ENCODE measurements at places on chromosomes 16 and 17. TPM values are rescaled to one million over a fixed set of nuclear protein-coding genes. Genes with fewer than 3 reads are reported as not detected.

The C17orf100 gene
- 0.63 TPM for total RNA-seq

DNA sequence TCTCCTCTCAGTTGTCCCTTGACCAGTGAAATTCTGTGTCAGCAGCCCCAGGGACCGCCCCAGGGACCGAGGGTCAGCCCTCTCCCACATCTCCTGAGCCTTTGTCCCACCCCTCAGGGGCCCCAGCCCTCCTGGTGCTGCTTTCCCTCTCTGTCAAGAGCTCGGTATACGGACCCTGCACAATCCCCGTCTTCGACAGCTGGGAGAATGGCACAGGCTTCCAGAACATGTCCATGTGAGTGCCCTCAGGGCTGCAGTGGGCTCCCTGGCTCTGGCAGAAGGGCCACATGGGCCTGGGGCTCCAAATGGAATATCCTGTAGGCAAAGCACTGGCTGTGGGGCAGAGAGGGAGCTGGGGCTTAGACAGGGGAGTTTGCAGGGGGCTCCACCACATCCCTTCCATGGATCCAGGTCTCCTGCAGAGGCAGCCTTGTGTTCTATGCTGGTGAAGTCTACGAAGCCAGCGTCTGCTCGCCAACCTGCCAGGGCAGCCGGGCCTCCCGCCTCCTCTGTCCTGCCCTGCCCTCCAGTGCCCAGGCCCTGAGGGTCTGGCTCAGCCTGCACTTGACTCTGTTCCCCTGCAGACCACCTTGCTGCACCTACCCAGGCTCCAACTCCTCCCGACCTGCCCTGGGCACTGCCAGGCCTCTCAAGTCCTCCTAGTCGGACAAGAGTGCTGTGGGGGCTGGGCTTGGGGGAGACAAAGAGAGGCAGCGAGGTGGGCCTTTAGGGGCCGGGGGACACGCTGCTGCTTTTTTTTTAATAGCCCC lies 28.0 kb downstream of the ADGRG5 start:
- DNase-seq, result no peak

DNA sequence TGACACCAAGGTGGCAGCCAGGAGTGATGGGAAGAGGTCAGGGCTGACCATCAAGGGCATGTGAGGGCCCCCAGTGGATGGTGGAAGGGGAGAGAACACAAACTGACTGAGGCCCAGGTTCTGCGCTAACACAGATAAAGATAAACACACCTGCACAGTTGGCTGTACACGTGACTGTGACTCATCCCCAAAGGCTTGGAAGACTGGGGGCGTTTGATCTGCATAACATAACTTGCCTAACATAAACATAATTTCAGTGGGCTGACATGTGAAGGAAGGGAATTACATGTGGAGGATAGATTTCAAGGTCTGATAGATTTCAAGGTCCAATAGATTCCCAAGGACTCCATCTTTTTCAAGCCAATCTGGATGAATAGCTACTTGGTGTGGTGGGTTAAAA lies 100.9 kb upstream of the TNRC6C start:
- no peak for DNase-seq

The LHX1 gene
- not detected for total RNA-seq

GRCh38 chr16:68627951-68628425 lies 17.1 kb upstream of the CDH3 start:
- peak; percentile 46 for DNase-seq

The CEP295NL gene
- 0.11 TPM for total RNA-seq

DNA sequence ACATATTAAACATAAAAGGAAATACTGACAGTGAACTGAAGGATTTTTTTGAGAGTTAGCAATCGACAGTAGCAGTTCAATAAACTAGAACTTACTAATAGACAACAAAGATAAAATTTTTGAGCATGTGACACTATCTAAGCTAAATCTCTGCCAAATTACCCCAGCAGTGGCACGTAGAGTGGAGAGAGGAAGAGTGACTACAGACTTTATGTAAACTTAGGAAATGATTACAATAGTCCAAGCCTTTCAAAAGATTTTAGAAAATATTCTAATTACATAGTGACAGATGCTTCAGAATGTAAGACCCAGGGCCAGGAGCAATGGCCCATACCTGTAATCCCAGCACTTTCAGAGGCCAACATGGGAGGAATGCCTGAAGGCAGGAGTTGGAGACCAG lies 52.4 kb downstream of the CFDP1 start:
- DNase-seq, result peak; percentile 57

GRCh38 chr17:57084361-57084801 lies 665 bp upstream of the AKAP1 start:
- no peak for DNase-seq

The TMIGD1 gene
- not detected for total RNA-seq

The CDH5 gene
- not detected for total RNA-seq
